ENCODE measurements at places on chromosomes 7 and 10.

GRCh38 chr7:86181474-86181873 lies 462.2 kb upstream of the GRM3 start:
- no peak for DNase-seq

DNA sequence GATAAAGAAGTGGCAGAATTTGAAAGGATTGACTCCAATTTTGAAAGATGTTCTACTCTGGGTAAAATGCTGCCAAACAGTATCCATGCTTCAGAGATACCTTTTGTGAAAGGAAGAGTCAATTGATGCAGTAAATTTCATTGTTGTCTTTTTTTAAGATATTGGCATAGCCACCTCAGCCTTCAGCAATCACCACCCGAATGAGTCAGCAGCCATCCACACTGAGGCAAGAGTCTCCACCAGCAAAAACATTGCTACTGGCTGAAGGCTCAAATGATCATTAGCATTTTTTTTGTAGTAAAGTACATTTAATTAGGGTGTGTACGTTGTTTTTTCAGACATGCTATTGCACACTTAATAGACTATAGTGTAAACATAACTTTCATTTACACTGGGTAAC lies 31.7 kb upstream of the CYP26C1 start:
- DNase-seq: no peak

- DNase-seq: no peak
Observed at GRCh38 chr7:151251689-151252560, 3.4 kb upstream of the SMARCD3 start.

DNA sequence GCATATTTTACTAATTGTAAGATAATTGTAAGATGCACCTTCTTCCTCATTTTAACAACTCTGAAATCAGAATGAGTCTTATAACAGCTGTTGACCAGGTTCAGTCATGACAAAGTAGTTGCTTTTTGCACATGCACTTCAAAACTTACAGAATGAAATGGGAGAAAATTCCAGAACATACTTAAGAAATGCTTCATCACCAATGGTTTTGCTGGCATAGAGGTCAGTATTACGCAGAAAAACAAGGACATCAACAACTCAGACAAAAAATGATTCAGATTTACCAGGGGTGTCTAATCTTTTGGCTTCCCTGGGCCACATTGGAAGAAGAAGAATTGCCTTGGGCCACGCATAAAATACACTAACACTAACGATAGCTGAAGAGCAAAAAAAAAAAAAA lies 13.3 kb downstream of the COL28A1 start:
- no peak for DNase-seq

DNA sequence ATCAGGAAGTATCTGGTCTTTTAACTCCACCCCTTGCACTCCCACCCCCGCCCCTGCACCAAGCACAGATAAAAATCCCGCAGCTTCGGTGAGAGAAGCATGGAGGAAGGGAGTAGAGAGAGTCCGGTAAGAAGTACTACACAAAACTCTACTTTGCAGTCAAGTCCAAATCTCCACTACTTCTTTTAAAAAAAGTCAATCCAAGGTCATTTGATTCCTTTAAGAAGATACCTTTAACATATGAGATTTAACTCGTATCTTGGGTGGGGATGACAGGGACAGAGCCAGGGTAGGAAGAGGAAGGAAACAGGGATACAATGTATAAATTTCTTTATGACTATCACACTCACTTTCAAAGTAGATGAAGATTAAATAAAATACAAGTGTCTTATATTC lies 132.1 kb downstream of the NRBF2 start:
- no peak for DNase-seq

GRCh38 chr7:121605317-121605680 lies 209.2 kb upstream of the FAM3C start:
- DNase-seq: no peak

DNA sequence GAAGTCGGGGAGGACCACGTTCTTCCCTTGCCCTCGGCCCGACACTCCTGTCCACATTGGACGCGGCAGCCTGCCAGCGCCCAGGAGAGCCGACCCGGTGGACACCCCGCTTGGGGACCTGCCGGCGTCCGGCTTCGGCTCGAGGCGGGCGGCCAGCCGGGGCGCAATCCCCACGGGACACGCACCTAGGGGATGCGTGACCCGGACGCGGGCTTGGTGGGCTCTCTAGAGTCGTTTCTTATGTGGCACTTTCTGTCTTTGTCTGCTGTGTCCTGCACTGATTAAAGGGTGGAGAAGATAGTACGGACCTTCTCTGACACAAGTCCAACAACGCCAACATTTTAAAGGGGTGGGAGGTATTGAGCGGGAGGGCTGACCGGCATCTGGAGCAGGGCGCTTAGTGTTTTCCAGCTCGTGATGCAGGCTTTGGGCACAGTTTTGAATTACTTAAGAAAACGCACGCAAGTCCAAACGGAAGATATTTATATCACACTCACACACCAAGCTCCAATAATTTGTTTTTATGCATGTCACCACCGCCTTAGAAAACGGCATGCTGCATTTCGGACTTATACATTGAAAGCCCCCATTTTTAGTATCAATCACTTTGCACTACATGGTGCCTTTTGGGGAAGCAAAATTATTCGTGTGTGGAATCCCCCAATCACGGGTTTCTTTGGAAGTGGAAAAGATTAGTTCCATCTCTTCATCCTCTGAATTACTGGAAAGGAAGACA lies 3.9 kb upstream of the SPAG6 start:
- DNase-seq: no peak

DNA sequence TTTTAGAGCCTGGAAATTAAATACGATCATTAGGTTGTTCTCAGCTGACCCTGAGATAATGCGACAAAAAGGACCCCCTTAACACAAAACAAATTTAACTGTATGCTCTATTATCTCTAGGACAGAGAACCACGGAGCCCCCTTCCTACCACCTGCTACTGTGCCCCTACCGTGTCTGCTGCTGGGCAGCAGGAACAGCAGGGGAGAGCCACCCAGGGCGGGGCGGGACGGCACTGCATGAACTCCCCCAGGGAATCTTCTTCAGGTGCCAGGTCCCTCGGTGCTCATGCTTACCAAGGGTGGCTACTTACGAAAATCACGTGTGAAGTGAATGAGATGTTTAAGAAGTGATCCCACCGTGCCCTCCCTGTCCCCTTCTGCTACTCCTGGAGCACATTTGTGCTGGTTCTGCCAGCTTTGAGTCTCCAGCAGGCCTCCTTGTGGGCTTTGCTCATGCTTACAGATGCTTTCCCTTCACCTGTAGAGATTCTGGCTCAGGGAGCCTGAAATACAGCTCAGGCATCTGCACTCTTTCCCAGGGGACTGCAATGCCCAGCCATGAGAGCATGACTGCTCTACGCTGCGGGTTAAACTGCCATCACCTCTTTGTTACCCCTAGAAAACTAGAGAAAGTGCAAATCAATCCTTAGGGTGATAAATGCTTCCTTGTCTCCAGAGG lies 59.9 kb downstream of the MRPL32 start:
- DNase-seq: no peak

- DNase-seq: no peak
Observed at GRCh38 chr10:56763090-56763489, 402.0 kb upstream of the ZWINT start.

DNA sequence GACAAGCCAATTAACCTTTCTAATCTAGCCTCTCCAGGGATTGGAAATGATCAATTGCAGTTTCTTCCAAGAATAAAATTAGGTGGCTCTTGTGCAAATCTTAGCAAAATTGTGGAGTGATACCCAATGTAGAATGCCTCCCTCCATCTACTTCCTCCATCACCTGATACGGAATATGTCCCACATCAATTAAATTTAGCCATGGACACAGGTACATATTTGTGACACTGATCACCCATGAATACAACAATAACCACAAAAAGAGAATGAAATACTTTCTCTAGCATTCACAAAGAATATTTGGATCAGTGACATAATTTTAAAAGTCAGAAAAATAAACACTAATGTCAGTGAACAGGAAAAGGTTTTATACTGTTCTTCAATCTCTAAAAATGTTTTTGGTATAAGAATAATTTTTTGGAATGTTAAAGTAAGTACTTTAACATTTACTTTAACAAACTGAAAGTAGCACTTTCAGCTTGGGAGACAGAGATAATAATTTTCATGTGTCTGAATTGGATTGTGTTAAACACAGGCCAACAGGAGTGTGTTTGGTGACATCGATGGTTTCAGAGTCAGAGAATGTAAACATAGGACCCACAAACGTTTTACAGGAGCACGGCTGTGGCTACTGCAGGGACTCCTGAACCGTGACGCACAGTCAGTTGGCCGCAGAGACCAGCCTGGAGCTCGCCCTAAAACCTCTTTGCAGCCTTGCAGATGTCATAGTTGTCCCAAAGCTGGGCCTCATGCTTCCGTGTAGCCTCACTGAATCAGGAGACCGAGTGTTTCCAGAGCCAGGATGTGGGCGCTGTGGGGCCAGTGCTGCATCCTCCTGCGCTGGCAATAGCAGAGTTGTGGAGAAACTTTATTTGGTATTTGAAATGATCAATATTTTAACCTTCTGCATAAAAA lies 7.2 kb downstream of the RBM20 start:
- DNase-seq: no peak

DNA sequence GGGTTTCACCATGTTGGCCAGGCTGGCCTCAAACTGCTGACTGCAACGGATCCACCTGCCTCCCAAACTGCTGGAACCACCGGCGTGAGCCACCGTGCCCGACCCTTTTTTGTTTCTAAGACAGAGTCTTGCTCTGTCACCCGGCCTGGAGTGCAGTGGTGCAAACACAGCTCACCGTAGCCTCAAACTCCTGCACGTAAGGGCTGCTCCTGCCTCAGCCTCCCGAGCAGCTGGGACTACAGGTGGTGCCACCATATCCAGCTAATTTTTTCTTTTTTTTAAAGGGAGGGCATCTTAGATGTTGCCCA lies 36.4 kb downstream of the ADAP1 start:
- DNase-seq: no peak

DNA sequence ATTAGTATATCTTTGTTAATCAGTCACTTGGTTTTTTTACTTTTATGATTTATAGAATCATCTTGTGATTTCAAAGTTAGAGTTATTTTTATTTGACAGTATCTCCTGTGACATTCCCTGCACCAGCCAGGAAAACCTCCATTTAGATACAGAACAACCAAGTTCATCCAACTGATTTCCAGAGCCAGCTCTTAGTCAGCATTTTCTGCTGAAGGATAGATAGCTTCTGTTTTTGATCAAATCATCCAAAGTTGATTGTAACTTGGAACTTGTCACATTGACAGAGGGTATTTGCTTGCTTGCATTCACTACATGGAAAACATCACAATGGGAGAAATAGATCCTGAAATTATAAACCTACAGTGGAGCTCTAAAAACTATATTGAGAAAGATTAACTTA lies 122.6 kb downstream of the PON1 start:
- DNase-seq: no peak

DNA sequence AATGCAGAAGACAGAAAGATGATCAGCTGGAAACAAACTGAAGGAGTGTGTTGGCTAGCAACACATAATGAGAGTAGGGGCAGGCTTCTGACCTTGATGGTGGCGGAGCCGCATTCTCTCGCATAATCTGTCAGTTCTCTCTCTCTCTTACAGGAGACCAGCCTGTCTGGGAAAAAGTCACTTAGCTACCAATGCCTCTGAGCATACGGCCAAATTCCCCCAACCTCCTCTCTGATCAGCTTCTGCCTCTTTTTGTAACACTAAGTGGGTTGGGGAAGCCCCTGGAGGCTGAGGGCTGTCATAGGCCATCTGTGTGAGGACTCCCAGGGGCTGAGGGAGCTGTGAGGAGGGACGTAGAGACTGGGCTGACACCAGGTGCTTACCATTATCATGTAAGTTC lies 104.6 kb downstream of the HIPK2 start:
- no peak for DNase-seq

DNA sequence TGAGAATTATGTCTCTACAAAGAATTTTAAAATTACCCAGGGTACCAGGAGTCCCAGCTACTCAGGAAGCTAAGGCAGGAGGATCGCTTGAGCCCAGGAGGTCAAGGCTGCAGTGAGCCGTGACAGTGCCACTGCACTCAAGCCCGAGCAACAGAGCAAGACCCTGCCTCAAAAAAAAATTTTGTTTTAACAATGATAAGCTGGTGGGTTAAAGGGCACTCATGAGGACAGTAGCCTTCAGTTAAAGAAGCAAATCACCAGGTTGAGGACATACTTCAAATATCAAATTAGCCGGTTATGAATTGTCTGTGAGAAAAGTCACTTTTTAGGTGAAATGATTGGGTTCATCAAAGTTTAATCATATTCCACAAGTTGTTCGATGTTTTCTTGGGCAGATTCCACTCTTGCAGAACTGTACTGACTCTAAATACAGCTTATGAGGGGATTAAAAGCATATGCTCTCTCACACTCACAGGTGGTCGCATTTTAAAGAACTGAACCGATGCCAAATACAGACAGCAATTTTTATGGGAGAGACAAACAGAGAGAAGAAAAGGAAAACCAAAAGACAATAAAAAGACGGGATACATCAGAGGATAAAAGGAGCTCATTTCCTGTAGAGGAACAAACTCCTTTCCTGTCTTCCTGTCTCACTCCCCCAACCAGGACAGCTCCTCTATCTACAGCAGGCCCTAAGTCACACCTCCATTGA lies 582.8 kb upstream of the NRP1 start:
- no peak for DNase-seq

GRCh38 chr10:101828766-101829551 lies 10.7 kb upstream of the OGA start:
- DNase-seq: no peak

DNA sequence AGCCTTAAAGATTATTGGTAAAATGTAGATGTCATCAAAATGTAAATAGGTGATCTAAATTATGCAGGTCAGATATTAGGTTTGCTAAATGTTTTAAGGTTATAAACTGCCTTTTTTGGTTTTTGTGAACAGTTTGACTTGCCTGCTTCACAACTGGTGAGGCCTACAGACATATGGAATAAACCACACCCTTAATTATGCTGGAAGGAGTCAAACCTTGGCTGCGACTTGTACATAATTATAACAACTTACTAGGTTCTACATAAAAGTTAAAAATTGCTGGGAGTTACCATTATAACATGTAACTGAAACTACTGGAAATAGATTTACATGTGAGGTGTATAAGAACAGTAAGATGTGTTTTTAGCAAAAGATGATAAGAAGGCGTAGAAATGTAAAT lies 31.5 kb upstream of the OPTN start:
- DNase-seq: no peak

GRCh38 chr10:2576892-2577291 lies 490.5 kb upstream of the PFKP start:
- DNase-seq: no peak

DNA sequence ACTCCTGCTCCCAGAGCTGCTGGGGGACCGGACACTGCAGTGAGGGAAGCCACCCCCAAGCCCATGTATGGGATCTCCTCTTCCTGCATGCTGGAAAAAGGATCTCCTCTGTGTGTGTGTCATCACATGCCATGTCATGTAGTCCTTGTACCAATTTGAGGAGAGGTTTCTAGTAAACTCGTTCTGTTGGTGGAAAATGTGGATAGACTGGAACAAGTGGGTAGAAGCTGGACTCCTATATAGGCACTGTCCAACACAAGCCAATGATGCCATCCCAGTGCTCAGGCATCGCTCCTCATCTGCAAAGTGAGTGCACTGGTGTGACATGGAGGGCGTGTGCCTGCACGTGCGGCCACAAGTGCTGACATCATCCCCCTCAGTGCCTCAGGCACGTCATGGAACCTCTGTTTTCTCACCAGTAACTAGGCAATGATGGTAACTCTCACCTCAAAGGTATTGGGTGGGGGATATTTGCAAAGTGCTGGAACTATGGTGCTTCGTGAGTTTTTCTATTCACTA lies 19.3 kb downstream of the MYO1G start:
- no peak for DNase-seq

- DNase-seq: no peak
Observed at GRCh38 chr10:118769898-118770600, 15.3 kb upstream of the CACUL1 start.

GRCh38 chr7:11835260-11835659 lies 3.3 kb upstream of the THSD7A start:
- no peak for DNase-seq

GRCh38 chr10:103553743-103554487 lies 60.4 kb downstream of the NEURL1 start:
- DNase-seq: peak; percentile 24

Measured in stimulated activated CD4-positive, alpha-beta T cell treated with anti-CD3 and anti-CD28 coated beads, Interleukin-1b, Interleukin-23, amount 100 ng/mL, for 24 hours (primary cell).